Thoracic aorta (tissue), 2 donors: ENCODE measurements at places on chromosomes 4 and X.

DNA sequence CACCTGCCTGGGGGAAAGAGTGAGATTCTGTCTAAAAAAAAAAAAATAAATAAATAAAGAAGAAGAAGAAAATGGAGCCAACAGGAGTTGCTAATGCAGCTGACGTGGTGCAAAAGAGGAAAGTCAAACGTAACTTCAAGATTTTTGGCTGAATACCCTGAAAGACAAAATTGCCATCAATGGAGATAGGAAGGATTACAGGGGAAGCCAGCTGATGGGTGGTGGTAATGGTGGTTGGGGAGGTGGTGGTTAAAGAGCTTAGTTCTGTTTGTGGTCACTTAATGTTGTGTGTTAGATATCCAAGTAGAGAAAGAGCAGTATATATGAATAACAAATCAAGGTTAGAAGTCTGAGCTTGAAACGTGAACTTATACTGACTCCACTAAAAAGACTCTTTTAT lies 225.4 kb downstream of the ARHGAP24 start:
- no peak for DNase-seq
- no peaks in the 10 kb centered on the region for H3K4me1 ChIP-seq
- no peak overlapping the region for H3K27ac ChIP-seq
- no peaks in the 10 kb centered on the region for H3K36me3 ChIP-seq

- no peak overlapping the region for H3K27ac ChIP-seq
- no peak for DNase-seq
- H3K27me3 ChIP-seq: no peaks in the 10 kb centered on the region
- no peaks in the 10 kb centered on the region for H3K4me1 ChIP-seq
Observed at GRCh38 chr4:11623726-11624037, 195.0 kb upstream of the HS3ST1 start.

- no peak for DNase-seq
- no peak overlapping the region for H3K4me3 ChIP-seq
- no peaks in the 10 kb centered on the region for H3K36me3 ChIP-seq
- no peak overlapping the region for H3K27ac ChIP-seq
- H3K27me3 ChIP-seq: no peaks in the 10 kb centered on the region
Observed at GRCh38 chr4:117489107-117489506, 403.7 kb upstream of the TRAM1L1 start.

GRCh38 chr4:5782829-5783476 lies 72.0 kb downstream of the EVC start:
- H3K36me3 ChIP-seq: peaks cover 17% of the 10 kb centered on the region
- H3K4me3 ChIP-seq: no peak overlapping the region
- no peaks in the 10 kb centered on the region for H3K27me3 ChIP-seq
- DNase-seq: no peak

DNA sequence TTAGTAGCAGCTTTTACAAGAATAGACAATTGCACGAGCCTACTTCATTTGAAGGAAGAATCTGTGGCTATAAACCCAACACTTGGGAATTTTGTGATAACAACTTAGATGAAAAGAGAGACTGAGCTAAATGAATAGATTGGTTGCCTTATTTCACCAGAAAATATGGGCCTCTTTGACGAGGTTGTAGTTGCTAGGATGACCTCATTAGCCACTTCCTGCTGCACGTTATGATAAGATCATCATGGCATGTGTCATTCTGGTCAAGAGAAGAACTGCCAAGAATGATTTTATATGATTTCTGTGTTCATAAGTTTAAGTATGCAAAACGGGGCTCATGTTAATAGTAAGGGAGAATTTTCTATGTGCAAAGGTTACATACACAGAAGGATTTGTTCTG lies 321.9 kb upstream of the GIMD1 start:
- no peak for DNase-seq
- H3K4me1 ChIP-seq: peaks cover 3% of the 10 kb centered on the region
- no peaks in the 10 kb centered on the region for H3K36me3 ChIP-seq
- no peaks in the 10 kb centered on the region for H3K27me3 ChIP-seq

DNA sequence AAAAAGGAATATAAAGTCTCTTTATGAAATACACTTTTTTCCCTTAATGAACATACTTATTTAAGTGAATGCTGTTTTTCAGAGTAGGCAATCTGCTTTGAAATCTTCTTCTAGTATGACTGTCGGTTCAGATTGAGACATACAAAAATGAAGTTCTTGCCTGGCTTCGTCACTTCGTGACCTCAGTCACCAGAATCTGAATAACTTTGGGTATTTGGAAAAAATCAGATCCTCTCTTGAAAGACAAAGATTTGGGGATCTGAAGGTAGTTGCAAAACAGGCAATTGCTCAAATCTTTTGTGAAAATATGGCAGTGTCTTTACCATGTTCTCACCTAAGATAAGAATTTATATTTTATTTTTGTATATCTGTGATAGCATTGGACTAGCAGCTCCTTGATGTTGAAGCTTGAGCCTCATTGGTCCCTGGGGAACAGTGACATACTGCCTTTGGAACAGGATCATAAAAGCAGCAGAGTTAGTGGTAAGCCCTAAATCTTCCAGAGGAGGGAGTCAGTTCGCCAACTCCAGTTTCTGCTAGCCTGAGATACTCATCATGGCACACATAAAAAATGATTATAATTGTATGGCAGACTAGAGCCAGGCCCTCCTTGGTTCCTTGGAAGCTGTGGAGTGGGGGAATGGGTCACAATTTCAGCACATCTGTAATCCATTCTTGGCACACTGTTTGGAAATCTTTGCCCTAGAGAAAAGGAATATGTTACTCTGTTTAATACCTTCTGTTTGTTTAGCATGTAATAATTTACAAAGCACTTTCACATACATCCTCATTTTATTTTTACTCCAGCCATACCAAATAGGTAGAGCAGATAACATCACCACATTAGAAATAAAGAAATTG lies 5.0 kb downstream of the ARFIP1 start:
- peaks cover 10% of the 10 kb centered on the region for H3K4me1 ChIP-seq
- H3K27me3 ChIP-seq: no peaks in the 10 kb centered on the region
- H3K27ac ChIP-seq: no peak overlapping the region
- no peak overlapping the region for H3K4me3 ChIP-seq
- no peak for DNase-seq

- H3K36me3 ChIP-seq: no peaks in the 10 kb centered on the region
- H3K4me1 ChIP-seq: peaks cover 14% of the 10 kb centered on the region
- no peak overlapping the region for H3K4me3 ChIP-seq
Observed at GRCh38 chr4:128322986-128323385, 35.4 kb upstream of the PGRMC2 start.

GRCh38 chr4:88320224-88320779 lies 35.9 kb upstream of the PPM1K start:
- no peak for DNase-seq
- no peak overlapping the region for H3K27ac ChIP-seq
- H3K4me3 ChIP-seq: no peak overlapping the region
- no peaks in the 10 kb centered on the region for H3K27me3 ChIP-seq
- H3K36me3 ChIP-seq: no peaks in the 10 kb centered on the region

DNA sequence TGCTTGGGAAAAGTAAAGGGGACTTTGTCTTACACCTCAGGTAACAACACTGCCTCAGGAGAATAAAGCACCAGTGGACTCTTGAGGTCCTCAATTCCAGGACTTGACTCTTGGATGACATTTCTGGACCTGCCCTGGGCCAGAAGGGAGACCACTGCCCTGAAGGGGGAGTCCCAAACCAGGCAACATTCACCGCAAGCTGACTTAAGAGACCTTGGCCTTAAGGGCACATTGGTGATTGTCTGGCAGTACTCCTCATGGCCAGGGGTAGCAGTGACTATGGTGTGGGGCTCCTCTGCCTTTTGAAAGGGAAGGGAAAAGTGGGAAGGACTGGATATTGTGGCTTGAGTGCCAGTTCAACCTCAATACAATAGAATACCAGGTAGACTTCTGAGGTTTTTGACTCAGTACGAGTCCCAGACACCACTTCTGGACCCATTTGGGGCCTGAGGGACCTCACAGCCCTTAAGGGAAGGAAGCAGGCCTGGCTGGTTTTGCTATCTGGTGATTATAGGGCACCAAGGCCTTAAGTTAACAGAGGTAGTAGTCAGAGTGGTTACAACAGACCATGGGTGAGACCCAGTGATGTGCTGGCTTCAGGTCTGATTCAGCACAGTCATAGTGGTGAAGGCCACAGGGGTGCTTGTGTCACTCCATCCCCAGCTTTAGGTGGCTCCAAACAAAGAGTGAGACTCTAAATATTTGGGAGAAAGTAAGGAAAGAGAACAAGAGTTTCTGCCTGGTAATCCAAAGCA lies 121.2 kb upstream of the TET2 start:
- DNase-seq: no peak
- H3K27ac ChIP-seq: no peak overlapping the region
- H3K36me3 ChIP-seq: no peaks in the 10 kb centered on the region

DNA sequence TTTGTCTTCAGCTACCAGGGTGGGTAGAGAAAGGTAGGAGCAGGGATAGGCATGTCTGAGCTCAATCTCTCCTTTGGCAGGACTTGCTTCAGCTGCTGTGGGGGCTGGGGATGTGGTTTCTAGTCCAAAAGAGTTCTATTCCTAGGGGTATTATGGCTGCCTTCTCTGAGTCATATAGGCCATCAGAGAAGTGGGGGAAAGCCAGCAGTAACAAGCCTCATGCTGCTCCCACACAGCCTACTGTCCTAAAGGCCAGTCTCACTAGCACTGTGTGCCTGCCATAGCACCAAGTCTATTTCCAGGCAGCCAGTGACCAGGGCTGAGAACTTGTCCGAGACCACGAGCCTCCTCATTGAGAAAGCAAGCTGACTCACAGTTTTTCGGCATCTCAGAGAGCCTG lies 270.6 kb downstream of the DCAF12L2 start:
- no peak overlapping the region for H3K4me3 ChIP-seq
- H3K27ac ChIP-seq: no peak overlapping the region
- no peaks in the 10 kb centered on the region for H3K4me1 ChIP-seq
- no peaks in the 10 kb centered on the region for H3K27me3 ChIP-seq

- H3K4me3 ChIP-seq: no peak overlapping the region
- H3K27ac ChIP-seq: no peak overlapping the region
- no peak for DNase-seq
- H3K36me3 ChIP-seq: no peaks in the 10 kb centered on the region
Observed at GRCh38 chrX:20432048-20432447, 165.3 kb upstream of the RPS6KA3 start.

DNA sequence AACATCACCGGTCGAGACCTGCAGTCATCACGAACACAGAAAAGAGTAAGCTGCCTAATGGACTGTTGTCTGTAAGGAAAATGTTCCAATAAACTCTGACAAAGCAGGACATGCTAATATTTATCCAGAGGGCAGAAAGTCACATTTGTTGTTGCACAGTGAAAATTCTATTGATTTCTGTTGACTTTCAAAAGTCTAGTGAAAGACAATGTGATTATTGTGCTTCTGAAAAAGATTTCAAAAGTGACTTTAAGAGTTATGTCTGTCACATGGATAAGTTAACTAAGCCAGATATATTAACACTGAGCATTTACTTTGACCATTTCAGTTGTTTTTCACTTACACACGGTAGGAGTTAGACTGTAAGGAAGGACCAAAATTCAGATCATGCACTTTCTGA lies 9.3 kb upstream of the RFC1 start:
- no peaks in the 10 kb centered on the region for H3K27me3 ChIP-seq
- H3K36me3 ChIP-seq: no peaks in the 10 kb centered on the region
